ENCODE measurements at places on chromosomes 4 and X. TPM values are rescaled to one million over a fixed set of nuclear protein-coding genes. Genes with fewer than 3 reads are reported as not detected.

GRCh38 chr4:139014371-139015268 lies 961 bp upstream of the NOCT start:
- peak; percentile 58 for DNase-seq

DNA sequence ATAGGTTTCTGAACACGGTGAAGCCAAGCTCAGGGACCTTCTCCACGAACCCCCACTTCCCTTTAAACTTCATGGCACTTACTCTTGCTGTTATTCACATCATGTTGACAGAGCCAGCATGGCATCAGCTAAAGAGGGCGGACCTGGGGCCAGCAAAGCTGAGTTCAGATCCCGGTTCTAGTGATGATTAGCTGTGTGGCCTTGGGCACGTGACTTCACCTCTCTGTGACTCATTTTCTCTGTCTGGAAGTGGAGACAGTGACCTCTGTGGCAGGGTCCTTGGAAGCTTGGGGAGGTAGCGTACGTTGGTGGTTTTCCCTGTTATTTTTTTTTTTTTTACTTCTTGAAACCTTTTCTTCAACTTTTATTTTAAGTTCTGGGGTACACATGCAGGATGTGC lies 13.4 kb downstream of the EVC start:
- no peak for DNase-seq

GRCh38 chrX:37763400-37763799 lies 16.5 kb upstream of the CYBB start:
- no peak for DNase-seq

DNA sequence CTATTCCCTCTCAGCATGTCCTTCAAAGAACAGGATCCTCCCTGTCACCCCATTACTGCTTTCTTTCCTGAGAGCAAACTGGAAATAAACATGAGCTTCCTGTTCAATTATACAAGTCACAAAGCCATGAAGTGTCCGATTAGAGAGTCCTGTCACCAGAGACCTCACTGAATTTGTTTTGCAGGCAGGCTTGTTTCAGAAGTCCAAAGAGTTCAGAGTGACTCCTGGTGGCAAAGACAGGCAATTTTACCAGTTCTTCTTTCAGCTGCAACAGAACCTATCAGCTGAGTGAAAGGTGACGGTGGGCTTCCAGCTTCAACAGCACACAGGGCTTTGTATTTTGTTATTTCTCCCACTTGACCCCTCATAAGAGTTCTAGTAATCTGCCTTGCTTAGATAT lies 6.4 kb downstream of the ELK1 start:
- DNase-seq = peak; percentile 38

DNA sequence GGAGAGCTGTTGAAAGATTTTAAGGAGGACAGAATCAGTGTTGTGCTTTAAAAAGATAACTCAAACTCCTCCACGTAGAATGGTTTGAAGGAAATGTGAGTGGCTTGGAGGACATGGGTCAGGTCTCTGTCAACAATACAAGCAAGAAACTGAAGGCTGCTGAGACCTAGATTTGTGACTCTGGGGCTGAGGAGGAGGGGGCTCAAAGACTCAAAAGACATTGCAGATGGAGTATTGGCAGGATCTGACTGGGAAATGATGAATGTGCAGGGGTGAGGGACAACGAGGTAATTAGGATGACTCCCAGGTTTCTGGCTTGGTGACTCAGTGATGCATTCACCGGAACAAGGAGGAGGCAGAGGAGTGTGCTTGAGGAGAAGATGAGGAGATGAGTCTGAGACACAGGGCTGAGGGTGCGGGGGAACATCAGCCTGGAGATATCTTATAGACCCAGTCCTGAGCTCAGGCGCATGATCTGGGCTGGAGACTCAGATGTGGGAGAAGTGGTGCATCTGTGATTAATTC lies 3.3 kb upstream of the RPS4X start:
- no peak for DNase-seq

GRCh38 chrX:108022491-108023089 lies 22.3 kb upstream of the VSIG1 start:
- no peak for DNase-seq

- DNase-seq = no peak
Measured at GRCh38 chrX:115583496-115584004, 22.6 kb downstream of the PLS3 start.

The XAGE2 gene
- total RNA-seq = not detected

The TRIM75 gene
- not detected for total RNA-seq

The CPLX1 gene
- 0.15 TPM for total RNA-seq

The MAGEB17 gene
- 0.21 TPM for total RNA-seq
